ENCODE measurements at places on chromosomes 6 and 20.

- no peak for DNase-seq
These were observed 67.9 kb upstream of the BTN3A2 start for GRCh38 chr6:26296857-26297648.

GRCh38 chr6:35139924-35140638 is 1.1 kb downstream of the TCP11 start:
- peak; percentile 20 for DNase-seq

DNA sequence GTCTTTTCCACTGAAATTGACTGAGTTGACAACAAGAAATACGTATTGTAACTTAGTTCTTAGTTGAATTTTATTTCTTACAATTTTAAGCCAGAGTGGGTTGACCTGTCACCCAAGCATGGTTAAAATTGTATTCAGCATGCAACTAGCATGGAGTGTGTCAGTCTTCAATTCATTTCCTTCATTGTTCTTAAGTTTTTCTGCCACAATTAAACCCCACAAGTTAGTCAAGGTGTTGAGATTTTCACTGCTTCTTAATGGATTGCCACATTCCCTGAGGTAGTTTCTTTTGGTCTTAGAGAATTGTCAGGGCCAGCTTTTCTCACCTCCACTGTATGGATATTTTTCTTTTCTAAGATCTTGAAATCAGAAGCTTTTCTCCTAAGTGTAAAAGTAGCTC is 2.1 kb downstream of the PTPN1 start:
- no peak for DNase-seq

DNA sequence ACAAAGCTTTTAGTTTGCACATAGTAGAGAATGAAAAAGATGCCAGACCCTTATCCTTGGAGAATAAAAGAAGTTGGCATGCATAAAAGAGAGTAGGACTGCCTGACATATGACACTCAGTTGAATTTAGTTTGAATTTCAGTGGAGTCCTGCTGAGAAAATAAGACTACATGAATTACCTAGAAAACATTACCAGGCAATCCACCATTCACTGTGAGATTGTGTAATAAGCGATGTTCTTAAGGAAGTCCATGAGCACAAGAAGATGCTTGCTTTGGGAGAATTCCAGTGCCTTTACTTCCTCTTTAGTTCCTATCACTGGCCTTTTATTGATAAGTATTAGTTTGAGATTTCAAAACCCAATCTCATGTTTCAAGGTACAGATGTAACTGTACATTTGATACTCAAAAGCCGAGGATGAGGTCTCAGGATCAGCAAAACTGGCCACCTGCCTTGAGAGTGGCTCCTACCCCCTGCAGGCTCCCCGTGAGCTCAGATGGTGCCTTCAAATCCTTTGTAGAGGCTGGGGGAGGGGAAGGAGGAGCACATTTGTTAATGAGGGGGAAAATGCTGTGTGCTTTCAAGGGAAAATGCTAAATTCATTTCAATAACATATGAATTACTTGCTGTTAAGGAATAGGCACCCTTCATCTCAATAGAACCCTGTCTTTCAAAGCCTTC is 11.2 kb upstream of the UNC93A start:
- DNase-seq: no peak

DNA sequence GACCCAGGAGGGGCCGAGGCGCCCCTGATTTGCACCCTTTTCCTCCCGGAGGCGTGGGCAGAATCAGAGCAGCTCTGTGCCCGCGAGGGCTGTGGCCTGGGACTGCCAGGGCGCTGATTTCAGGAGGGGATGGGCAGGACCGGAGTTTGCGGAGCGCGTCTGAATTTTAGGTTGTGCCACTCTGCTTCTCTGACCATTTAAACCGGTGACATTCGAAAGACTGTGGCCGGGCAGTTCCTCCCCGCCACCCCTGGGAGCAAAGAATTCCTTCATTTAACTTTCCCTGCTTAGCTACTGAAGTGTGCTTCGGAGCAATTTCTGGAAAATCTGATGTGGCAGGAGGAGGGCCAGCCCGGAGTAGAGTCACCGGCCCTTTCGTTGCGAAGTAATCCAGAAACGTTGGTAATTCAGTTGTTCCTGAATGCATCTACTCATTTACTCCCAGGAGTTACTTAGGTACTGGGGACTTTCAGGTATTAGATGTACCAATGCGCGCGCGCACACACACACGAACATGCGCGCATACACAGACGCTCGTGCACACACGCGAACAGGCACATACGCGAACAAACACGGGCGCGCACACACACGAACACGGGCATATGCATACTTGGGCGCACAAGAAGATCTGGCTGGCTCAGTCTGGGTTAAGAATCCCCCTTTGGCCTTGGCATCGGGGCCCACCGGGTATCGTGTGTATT is 568 bp downstream of the CCDC170 start:
- DNase-seq: no peak

GRCh38 chr6:139156551-139156950 is 21.7 kb downstream of the HECA start:
- DNase-seq: no peak

DNA sequence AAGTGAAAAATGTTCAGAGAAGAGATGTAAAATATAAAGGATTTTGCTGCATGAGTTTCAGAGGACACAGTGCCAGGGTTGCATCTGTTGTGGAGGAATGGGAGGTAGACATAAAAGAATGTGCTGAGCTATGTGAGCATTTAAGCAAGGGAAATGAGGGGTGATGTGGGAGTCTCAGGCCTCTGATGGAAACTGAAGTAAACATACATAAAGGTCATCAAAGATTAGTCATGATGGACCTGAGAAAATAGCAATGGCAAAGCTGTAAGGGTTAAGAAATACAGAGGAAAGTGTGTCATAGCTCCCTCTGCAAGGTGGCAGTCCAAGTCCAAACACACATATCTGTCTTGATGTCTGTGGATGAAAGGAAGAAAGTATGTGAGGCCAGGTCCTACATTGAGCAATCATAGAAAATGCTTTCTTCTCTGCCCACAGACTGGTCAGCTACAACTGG is 306.6 kb upstream of the ECI2 start:
- DNase-seq: no peak

GRCh38 chr20:14644306-14645097 is 307.1 kb upstream of the FLRT3 start:
- DNase-seq: no peak

DNA sequence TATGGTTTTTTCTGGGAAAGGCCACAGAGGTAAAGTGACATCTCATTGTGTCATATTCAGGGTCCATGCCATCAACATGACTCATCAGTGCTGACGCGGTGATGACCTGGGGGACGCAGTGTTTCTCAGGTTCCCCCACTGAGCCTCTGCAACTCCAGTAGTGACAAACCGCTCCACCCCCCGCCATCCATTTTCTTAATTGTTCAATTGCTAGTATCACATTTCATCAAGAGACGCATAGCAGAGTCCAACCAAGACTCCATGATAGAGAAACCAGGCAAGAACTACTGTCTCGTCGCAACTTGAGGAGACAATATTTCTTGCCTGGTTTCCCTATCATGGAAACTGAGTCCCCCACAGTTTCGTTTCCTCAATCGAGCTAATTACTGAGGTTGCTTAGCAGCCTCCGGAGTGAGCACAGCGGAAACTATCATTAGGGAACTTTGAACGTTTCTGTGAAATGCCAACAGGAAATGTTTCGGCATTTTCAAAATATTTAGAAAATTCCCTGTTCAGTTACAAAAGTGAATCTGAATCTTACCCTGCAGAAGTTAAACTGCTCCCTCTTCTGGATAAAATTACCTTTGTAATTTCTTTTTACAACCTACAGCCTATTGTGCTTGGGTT is 12.2 kb upstream of the SERPINB1 start:
- no peak for DNase-seq

DNA sequence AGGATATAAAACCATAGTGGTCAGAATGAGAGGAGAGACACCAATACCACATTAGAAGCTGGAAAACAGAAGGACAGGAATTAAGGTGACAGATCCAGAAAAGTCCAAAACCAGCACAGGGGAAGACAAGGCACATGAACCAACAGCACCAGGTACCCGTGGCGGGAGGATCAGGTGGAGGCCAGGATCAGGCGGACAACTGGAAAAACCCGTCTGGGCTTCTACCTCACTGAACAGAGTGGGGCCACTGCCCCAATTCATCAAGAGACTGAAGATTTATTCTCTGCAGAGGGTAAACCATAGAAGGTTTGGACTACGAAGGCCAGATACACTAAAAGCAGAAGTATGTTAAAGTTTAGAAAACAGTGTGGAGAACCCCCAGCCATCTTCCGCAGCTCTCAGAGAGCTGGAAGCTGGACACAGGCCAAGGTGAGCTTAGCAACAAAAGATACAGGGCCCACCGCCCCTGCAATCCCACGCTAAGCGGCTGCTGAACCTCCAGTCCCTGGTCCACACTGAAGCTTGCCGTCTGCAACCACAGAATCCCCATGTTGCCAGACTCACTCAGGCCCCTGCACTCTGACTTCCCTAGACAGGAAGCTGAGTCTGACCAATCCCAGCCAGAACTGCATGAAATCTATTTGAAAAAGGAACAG is 29.9 kb downstream of the ABHD12 start:
- DNase-seq: no peak

GRCh38 chr6:5217356-5217755 is 43.4 kb downstream of the LYRM4 start:
- DNase-seq: no peak

DNA sequence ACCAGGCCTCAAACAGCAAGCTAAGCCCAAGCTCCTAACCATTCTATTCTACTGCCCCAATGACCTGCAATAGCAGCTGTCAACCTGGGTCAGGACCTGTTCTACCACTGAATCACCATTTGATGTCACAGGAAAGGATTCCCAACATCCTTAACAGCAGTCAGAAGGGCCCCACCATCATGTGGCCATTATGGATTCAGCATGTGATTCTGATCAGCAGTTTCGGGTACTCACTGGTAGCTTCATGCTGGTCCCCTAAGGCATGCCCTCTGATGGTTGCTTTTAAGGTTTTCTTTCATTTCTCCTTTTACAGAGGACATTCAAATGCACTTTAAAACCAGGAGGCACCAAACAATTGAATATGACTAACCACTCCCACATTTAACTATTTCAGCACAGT is 37.3 kb upstream of the MAP7 start:
- DNase-seq: no peak

DNA sequence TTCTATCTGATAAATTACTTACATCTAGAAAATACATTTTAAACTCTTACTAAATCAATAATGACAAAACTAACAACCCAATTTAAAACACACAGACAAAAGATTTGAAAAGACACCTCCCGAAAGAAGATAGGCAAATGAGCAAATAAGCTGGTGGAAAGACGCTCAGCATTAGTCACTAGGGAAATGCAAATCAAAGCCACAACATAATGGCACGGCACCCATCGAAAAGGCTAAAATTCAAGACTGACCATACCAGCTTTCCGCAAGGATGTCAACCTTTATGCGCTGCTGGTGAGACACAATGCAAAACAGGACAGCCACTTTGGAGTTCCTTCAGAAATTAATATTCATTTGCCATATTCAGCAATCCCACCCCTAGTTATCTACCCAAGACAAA is 25.9 kb downstream of the TAF4 start:
- no peak for DNase-seq

DNA sequence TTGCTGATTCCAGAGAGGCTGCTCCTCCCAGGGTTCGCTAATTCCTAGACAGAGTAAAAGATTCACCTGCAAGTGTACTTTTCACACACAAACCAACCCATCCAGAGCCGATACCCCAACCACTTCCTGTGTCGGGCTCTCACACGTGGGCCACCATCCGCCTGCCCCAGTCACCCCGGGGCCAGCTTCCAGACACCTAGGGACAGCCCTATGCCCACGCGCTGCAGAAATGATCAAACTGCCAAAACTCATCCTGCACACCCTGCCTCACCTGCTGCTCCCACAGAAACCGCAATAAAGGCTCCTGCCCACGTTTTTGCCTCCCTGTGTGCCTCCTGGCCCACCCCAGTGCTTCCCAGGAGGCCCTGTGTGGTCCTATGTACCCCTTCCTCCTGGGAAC is 59.5 kb downstream of the PSMG4 start:
- DNase-seq: no peak

DNA sequence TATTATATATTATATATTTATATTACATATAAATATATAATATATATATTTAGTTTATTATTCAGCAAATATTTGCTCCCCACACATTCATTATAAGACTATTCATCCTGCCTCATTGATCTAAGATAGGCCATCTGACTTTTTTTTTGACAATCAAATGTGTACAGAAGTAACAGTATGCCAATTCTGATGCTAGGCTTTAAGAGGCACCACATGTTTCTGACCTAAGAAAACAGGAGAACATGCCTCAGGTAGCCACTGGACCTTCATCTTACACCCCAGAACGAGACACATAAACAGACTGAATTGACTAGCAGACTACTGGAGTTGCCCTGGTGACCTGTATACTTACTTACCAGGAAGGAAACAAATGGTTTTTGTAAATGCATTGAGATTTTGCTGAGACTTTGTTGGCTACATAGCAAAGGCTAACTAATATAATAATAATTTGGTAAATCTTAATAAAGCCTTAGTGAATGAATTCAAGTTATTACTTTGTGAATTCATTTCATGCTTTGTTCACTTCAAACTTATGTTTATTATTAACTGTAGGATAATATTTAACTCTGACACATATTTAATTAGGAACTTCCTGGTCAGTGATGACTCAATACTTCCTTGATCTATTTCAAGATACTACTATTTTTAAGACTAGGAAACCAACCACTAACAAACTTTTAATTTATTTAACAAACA is 13.4 kb upstream of the MYO6 start:
- DNase-seq: no peak

DNA sequence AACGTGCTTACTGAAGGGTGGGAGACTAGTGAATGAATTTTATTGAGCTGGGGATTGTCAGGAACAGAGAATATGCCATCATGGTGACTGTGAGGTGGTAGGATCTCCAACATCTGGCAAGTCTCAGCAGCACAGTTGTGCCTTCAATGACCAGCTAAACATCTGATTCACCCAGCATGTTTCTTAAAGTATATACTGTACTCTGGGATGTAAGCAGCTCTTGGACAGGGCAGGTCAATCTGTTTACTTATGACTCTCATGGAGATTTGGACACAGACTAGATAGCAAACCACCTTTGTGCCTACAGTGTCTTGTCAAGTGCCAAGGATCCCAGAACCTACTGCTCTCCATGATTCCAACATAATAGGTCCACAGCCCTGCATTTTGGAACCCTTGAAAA is 801.0 kb upstream of the CITED2 start:
- DNase-seq: no peak

DNA sequence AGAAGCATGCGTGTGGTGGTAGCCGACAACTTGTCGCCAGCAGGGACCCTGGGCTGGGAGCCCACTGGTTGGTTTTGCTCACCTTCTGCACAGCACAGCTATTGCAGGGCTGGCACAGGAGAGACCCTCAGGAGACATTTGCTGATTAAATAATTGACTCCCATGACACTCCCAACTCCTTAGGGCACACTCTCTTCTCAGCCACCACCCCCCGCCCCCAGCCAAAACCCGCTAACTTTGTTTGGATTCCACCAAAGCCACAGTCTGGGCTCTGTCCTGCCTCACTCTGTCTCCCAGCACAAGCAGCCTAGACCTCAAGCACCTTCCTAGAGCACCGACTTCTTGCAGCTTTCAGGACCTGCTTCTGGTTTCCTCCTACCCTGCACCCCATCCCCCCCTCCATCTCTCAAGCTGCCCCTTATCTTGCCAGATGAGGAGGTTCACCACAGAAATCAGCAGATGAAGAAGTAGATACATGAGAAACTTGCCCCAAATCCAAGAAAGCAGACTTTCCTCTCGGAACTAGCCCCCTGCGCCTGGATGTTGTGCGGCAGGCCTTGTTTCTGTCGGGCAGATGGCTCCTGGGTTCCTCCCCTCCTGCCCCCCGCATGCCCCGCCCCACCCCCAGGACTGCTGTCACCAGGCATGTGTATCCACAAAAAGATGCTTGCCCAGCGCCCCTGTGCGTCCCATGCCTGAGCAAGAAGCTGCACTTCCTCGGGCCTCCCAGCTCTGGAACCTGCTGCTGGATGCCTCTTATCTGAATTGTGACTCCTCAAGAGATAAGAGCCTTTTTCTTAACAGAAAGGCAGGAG is 35.0 kb upstream of the CD93 start:
- no peak for DNase-seq

Measured in activated B cell treated with CpG ODN at 0.5 μM for 24 hours (primary cell).